B cell (primary cell): ENCODE measurements at places on chromosomes 4 and X.

DNA sequence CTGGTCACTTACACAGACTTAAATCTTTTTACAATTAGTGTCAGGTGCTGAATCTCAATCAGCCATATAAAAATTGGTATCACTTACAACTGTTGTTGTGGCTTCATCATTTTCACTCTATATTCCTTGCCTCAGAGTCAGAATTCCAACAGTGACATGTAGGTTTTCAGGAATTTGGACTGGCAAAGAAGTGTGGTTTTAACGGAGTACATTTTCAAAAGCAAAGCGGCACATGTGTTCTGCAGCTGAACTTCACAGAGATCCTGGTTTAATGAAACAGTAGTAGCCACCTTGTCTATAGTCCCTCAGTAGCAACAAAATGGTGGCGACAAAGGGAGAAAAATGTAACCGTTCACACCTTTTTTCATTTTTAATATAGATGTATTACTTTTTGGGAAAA, 486.6 kb downstream of the FAT4 start:
- H3K36me3 ChIP-seq = no peaks in the 10 kb centered on the region
- no peak for DNase-seq
- H3K27me3 ChIP-seq = no peaks in the 10 kb centered on the region
- no peak overlapping the region for H3K4me3 ChIP-seq

- no peaks in the 10 kb centered on the region for H3K27me3 ChIP-seq
These were observed 1.8 kb downstream of the ARHGAP4 start for GRCh38 chrX:153924149-153924861.

DNA sequence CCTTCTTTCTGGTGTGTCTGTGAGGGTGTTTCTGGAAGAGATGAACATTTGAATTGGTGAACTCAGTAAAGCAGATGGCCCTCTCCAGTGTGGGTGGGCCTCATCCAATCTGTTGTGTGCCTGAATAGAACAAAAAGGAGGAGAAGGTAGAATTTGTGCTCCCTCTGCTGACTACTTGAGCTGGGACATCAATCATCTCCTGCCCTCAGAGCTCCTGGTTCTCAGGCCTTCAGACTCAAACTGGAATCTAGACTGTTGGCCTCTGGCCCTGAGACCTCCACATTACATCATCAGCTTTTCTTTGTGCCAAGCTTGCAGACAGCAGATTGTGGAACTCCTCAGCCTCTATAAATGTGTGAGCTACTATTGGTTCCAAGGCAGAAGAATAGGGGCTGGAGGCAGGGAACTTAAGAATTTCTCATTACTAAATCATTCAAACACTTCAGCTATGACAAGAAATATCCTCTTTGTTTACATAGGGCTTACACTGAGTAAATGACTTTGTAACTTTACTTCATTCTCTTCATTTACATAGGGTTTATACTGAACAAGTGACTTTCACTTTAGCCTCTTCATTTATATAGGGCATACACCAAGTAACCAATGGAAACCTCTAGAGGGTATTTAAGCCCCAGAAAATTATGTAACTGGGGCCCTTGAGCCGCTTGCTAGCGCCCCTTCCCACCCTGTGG, 86.9 kb upstream of the NWD2 start:
- H3K36me3 ChIP-seq = no peaks in the 10 kb centered on the region
- no peak overlapping the region for H3K27ac ChIP-seq
- H3K4me1 ChIP-seq = no peaks in the 10 kb centered on the region

GRCh38 chr4:966266-967112, 6.9 kb downstream of the DGKQ start:
- peaks cover 6% of the 10 kb centered on the region for H3K36me3 ChIP-seq
- no peak for DNase-seq
- peaks cover 4% of the 10 kb centered on the region for H3K4me1 ChIP-seq
- no peak overlapping the region for H3K27ac ChIP-seq

GRCh38 chrX:15750611-15751154, 12.6 kb downstream of the CA5B start:
- H3K4me3 ChIP-seq = no peak overlapping the region
- no peaks in the 10 kb centered on the region for H3K36me3 ChIP-seq
- DNase-seq = peak; percentile 31
- peak overlapping the region; percentile 97 for H3K27ac ChIP-seq
- H3K27me3 ChIP-seq = no peaks in the 10 kb centered on the region

DNA sequence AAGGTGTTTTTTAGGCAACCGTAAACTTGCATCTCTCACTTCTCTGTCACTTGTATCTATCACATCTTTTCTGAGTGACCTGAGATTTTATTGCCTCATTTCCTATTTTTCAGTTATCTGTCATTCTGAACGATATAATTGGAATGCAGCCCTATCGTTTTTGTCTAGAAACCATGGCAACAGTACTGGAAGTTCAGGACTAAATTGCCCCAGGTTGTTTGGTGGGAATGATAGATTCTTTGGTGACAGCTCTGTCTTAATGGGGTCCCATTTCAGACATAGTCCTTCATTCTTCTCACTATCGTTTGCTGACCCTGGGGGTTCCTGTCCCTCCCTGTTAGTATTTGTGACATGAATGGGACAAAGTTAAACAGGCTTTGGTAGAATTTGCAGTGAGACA, 267.7 kb upstream of the GALNT7 start:
- H3K27me3 ChIP-seq = no peaks in the 10 kb centered on the region
- no peaks in the 10 kb centered on the region for H3K36me3 ChIP-seq
- H3K4me1 ChIP-seq = no peaks in the 10 kb centered on the region
- no peak for DNase-seq
- no peak overlapping the region for H3K4me3 ChIP-seq
- H3K27ac ChIP-seq = no peak overlapping the region

- no peak overlapping the region for H3K27ac ChIP-seq
- H3K27me3 ChIP-seq = no peaks in the 10 kb centered on the region
- peaks cover 50% of the 10 kb centered on the region for H3K4me1 ChIP-seq
These were observed 1.0 kb upstream of the SFRP2 start for GRCh38 chr4:153789741-153790499.

DNA sequence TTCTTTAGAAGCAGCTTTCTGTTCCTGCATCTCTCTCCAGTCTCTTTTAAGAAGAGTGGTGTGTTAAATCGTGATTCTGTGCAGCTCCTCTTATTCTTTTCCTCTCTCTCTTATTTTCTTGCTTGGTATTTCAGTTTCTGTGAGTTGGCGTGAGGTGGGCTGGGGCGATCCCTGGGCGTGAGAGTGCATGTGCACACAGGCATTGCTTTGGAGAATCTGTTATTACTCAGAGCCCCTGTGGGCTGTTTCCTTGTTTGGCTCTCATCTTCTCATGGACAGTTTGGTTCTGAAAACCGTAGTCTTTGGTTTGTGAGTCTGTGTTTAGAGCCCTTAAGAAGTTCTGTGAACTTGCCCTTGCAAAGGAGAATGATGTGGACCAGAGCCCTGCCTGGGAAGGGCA, 97.2 kb upstream of the CLNK start:
- H3K27ac ChIP-seq = no peak overlapping the region
- no peaks in the 10 kb centered on the region for H3K27me3 ChIP-seq
- no peaks in the 10 kb centered on the region for H3K36me3 ChIP-seq
- DNase-seq = no peak
- H3K4me1 ChIP-seq = no peaks in the 10 kb centered on the region

DNA sequence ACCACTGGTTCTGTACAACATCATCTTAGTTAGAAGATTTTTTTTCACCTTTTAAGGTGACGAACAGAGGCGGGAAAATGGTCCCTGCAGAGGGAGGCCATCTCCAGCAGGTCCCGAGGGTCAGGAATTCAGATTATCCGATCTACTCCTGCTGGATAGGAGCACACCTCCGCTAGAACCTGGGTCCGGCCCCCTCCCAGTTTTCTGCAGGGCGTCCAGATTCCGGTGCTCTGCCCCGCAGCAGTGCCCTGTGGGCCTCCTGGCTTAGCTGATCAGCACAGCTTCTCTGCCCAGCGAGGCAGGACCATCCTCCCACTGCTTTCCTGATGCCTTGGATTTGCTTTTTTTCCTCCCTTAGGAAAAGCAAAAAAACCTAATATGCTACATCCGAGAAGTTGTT, 2.3 kb downstream of the TBL1X start:
- H3K27ac ChIP-seq = no peak overlapping the region
- peaks cover 42% of the 10 kb centered on the region for H3K4me1 ChIP-seq
- H3K27me3 ChIP-seq = no peaks in the 10 kb centered on the region
- peaks cover 4% of the 10 kb centered on the region for H3K36me3 ChIP-seq

- no peak overlapping the region for H3K4me3 ChIP-seq
- no peak for DNase-seq
- no peak overlapping the region for H3K27ac ChIP-seq
- no peaks in the 10 kb centered on the region for H3K36me3 ChIP-seq
These were observed 210.8 kb downstream of the SPOCK3 start for GRCh38 chr4:167023364-167023925.

DNA sequence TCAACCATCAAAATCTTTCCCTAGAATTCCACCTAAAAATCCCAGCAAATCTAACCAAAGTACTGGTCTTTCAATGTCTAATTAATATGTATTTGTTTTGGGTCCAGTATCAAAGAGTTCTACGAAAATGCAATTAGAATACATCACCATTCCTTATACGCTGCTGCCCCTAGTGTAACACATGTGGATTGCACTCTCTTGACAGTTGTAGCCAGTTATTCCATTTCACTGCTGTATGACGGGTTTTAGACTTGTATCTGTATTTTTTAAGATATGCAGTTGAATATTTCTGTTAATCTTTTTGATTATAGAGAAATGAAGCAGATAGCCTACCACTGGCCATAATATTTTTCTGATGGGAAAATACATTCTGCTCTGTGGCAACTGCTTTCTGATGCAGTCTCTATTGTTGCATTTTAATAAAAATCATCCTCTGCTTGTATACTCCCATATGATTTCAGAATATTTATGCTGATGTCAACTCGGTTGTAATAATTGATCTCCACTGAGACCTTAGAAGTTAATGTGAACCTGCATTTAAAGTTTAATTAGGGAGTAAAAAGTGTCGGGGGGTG, 17.1 kb upstream of the PAGE2B start:
- H3K27me3 ChIP-seq = no peaks in the 10 kb centered on the region
- H3K4me1 ChIP-seq = peaks cover 6% of the 10 kb centered on the region
- no peaks in the 10 kb centered on the region for H3K36me3 ChIP-seq
- H3K27ac ChIP-seq = no peak overlapping the region

GRCh38 chr4:108272046-108272445, 103.3 kb upstream of the LEF1 start:
- no peaks in the 10 kb centered on the region for H3K4me1 ChIP-seq
- H3K27me3 ChIP-seq = no peaks in the 10 kb centered on the region
- no peak for DNase-seq
- H3K27ac ChIP-seq = no peak overlapping the region
- H3K36me3 ChIP-seq = no peaks in the 10 kb centered on the region

GRCh38 chr4:63049726-63050125, 1359.5 kb downstream of the TECRL start:
- DNase-seq = no peak
- no peaks in the 10 kb centered on the region for H3K27me3 ChIP-seq
- no peak overlapping the region for H3K27ac ChIP-seq
- no peak overlapping the region for H3K4me3 ChIP-seq
- H3K4me1 ChIP-seq = no peaks in the 10 kb centered on the region

GRCh38 chrX:43573441-43574015, 82.6 kb upstream of the MAOA start:
- no peaks in the 10 kb centered on the region for H3K27me3 ChIP-seq
- H3K36me3 ChIP-seq = no peaks in the 10 kb centered on the region
- H3K4me3 ChIP-seq = no peak overlapping the region

DNA sequence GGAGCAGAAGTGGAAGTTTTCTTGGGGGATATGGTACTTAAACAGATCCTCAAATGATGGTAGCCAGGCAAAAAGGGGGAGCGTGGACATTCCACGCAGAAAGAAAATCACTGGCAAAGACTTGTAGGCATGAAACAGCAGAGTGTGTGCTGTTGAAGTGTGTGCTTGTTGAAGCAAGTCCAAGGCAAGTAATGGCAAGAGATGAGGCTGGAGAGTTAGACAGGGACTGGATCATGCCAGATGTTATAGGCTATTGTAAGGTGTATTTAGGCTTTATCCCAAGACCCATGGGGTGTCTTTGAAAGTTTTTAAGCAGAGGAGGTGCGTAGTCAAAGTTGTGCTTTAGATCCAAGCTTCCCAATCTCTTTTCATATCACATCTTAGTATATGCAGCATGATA, 124.5 kb downstream of the MBNL3 start:
- H3K36me3 ChIP-seq = no peaks in the 10 kb centered on the region
- no peak for DNase-seq
- no peaks in the 10 kb centered on the region for H3K4me1 ChIP-seq
- H3K27me3 ChIP-seq = no peaks in the 10 kb centered on the region
- H3K27ac ChIP-seq = no peak overlapping the region

DNA sequence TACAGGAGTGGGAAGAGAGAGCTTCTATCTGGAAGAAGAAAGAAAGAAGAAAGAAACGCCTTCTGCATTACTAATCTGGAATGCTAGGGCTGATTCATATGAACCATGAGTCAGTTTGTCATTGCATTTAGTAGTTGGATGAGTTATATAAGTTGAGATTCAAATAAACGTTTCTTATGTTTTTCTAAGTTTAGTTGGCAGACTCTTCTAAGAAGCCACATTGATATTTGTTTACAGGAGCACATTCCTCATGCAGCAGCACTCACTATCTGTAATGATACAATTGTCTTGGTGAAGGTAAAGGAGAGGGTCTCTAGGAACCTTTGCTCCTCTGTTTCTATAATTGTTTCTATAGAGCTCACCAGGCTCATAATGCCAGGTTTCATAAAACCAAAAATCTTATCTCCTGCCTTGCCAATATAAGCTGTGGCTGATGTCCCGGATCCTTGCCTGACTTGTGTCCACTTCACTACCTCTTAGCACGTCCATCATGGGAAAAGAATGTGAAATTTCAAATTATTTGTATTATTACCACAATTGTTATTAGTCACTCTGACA, 39.5 kb downstream of the HOPX start:
- H3K4me3 ChIP-seq = no peak overlapping the region
- H3K36me3 ChIP-seq = no peaks in the 10 kb centered on the region
- H3K27ac ChIP-seq = no peak overlapping the region
- H3K27me3 ChIP-seq = no peaks in the 10 kb centered on the region
- no peaks in the 10 kb centered on the region for H3K4me1 ChIP-seq

- H3K4me3 ChIP-seq = peak overlapping the region; percentile 54
- peaks cover 12% of the 10 kb centered on the region for H3K4me1 ChIP-seq
- peaks cover 3% of the 10 kb centered on the region for H3K27me3 ChIP-seq
- DNase-seq = peak; percentile 33
- H3K27ac ChIP-seq = no peak overlapping the region
- H3K36me3 ChIP-seq = no peaks in the 10 kb centered on the region
These were observed 649.6 kb upstream of the DIPK2B start for GRCh38 chrX:45850197-45850774.

DNA sequence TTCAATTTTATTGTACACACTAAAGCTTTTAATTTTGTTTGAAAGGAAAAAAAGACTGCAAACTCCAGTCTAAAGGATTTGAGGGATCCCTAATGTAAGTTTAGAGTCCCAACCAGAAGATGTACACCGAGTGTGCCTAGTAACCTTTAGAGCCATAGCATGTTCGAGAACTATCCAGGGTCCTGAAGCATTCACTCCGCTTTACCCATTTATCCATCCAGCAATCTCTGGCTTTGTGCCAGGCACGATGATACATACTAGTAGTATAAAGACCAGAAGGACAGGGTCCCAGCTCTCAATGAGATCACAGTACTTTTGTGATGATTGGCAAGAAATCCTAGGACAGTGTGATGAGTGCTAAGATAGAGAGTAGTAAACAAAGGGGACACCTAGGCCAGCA, 168.7 kb downstream of the STK32B start:
- H3K36me3 ChIP-seq = no peaks in the 10 kb centered on the region
- no peak for DNase-seq
- no peak overlapping the region for H3K27ac ChIP-seq
- no peaks in the 10 kb centered on the region for H3K4me1 ChIP-seq
